ENCODE measurements at places on chromosomes 3 and 15. TPM values are rescaled to one million over a fixed set of nuclear protein-coding genes. Genes with fewer than 3 reads are reported as not detected.

DNA sequence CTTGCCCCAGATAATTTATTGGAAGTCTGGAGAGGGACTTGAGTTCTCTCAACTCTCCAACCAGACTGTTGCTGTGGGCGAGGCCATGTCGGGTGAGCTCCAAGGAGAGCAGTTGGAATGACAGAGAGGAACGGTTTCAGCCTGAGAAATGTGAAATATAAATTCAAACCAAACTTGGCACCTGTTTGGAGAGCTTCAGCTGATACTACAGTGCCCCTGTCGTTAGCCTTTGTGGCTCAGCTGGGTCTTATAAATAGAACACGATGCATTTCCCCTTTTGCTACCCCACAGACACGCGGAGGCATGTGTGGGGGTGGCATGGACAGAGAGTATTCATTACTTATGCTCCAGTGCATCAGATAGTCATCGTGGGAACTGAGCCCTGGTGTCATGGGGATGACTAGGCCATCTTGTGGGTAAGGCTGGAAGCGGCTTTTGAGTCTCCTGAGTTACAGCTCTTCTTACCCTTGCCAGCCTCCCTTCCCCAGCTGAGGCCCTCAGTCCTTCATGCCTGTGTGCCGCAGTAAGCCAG is 15.6 kb downstream of the SMAD3 start:
- H3K27me3 ChIP-seq, result no peaks in the 10 kb centered on the region
- H3K27ac ChIP-seq, result peak overlapping the region; percentile 51
- H3K36me3 ChIP-seq, result no peaks in the 10 kb centered on the region
- no peak overlapping the region for H3K4me3 ChIP-seq
- H3K4me1 ChIP-seq, result peaks cover 30% of the 10 kb centered on the region

DNA sequence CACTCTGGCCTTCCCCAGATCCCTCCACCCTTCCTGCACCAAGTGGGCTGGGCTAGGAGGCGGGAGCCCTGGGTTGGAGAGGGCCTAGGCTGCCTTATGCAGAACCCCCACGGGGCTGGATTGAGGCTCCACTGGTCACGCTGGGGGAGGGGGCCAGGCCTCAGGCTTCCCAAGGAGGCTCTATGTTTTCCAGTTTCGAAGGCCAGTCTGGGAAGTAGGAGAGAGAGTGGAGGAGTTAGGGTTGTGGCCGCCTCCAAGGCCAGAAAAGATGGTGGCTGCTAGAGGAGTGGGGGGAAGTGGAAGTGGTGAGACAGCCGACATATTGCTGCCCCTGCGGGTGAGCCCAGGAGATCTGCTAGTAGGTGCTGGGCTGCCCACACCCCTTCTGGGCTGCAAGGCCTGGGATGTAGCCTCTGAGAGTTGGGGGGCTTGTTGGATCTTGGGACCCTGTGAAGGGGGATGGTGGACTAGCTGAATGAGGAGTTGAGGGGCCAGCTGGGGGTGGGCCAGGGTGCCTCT is 1.2 kb downstream of the GNAI2 start:
- H3K27me3 ChIP-seq, result no peaks in the 10 kb centered on the region
- peaks cover 34% of the 10 kb centered on the region for H3K36me3 ChIP-seq
- H3K27ac ChIP-seq, result peak overlapping the region; percentile 98

- no peaks in the 10 kb centered on the region for H3K36me3 ChIP-seq
- H3K27me3 ChIP-seq, result no peaks in the 10 kb centered on the region
- H3K4me1 ChIP-seq, result peaks cover 52% of the 10 kb centered on the region
- no peak for DNase-seq
- peak overlapping the region; percentile 69 for H3K4me3 ChIP-seq
Measured at GRCh38 chr3:38454178-38454883, 641 bp downstream of the ACVR2B start.

- no peak for DNase-seq
- H3K36me3 ChIP-seq, result no peaks in the 10 kb centered on the region
- peak overlapping the region; percentile 64 for H3K4me3 ChIP-seq
- peaks cover 7% of the 10 kb centered on the region for H3K4me1 ChIP-seq
- no peaks in the 10 kb centered on the region for H3K27me3 ChIP-seq
- no peak overlapping the region for H3K27ac ChIP-seq
Measured at GRCh38 chr3:126704494-126705214, 614 bp downstream of the CHCHD6 start.

GRCh38 chr3:3851621-3852323 is 52.5 kb downstream of the LRRN1 start:
- DNase-seq, result no peak
- no peaks in the 10 kb centered on the region for H3K27me3 ChIP-seq
- no peak overlapping the region for H3K27ac ChIP-seq
- no peaks in the 10 kb centered on the region for H3K36me3 ChIP-seq
- no peaks in the 10 kb centered on the region for H3K4me1 ChIP-seq

- H3K27ac ChIP-seq, result no peak overlapping the region
- H3K36me3 ChIP-seq, result no peaks in the 10 kb centered on the region
- no peaks in the 10 kb centered on the region for H3K4me1 ChIP-seq
- no peak overlapping the region for H3K4me3 ChIP-seq
- H3K27me3 ChIP-seq, result no peaks in the 10 kb centered on the region
Measured at GRCh38 chr3:147672436-147672835, 263.3 kb downstream of the ZIC1 start.

DNA sequence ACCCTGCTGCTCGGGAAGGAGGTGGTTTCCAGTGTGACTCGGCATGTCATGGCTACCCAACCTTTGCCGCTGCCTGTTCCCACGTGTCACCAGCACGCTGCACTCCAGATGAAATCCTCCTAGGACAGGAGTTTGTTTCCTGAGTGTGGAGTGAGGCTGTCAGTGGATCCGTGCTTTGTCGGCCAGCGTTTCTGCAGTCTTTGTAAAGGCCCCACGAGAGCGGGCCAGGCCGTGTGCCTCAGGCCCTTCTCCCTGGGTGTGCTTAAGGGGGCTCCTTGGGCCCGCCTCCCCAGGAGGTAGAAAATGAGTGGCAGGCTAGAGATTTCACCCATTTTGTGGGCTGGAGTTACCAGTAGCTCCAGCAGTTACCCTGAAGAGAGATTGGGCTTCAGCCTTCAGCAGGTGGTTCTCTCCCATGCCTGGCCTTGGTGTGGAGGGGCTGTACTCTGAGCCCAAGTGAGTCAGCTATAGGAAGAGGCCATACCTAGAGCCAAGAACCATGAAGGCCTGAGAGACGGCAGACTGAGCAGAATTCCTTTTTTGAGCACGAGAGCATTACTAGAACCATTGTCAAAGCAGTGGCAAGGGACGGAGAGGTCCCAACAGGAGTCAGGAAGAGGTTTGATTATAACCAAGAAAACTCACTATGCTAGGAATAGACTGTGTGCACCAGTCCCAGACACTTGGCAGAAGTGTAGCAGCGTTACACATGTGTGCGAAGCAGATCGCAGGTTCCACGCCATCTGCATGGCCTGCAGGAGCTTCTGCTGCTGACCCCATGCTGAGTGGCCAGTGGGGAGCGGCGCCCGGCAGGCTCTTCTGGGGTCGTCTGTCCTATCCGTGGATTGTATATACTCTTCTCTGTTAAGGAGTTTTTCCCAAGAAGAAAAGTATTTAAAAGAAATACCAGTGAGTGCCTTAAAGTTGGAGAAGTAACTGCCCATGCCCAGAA is 14.5 kb downstream of the MAP6D1 start:
- H3K4me1 ChIP-seq, result no peaks in the 10 kb centered on the region
- H3K36me3 ChIP-seq, result peaks cover 84% of the 10 kb centered on the region
- no peak overlapping the region for H3K4me3 ChIP-seq

GRCh38 chr3:116815831-116816588 is 106.4 kb downstream of the TUSC7 start:
- DNase-seq, result peak; percentile 34
- H3K4me1 ChIP-seq, result no peaks in the 10 kb centered on the region

GRCh38 chr3:72227486-72228070 is 442.6 kb upstream of the PROK2 start:
- H3K27ac ChIP-seq, result no peak overlapping the region
- no peaks in the 10 kb centered on the region for H3K36me3 ChIP-seq
- H3K4me3 ChIP-seq, result no peak overlapping the region
- no peaks in the 10 kb centered on the region for H3K27me3 ChIP-seq
- no peak for DNase-seq

DNA sequence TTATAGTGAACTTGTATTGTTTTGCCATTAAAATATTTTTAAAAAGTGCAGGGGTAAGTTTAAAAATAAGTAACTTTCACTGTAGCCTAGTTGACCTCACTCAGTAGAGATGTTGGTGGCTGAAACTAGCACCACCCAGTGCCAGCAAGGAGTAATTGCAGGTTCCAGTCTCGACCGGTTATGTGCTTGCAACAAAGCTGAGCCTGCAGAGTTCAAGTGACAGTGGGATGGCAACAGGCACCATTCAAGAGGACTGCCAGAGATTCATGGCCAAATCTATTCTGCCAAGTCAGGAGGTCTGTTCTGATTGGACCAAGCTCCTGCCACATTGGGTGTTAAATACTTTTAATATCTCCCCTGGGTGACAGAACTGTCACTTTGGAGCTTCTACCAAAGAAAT is 2.7 kb downstream of the ADAMTS7 start:
- no peak overlapping the region for H3K27ac ChIP-seq
- DNase-seq, result no peak
- no peaks in the 10 kb centered on the region for H3K27me3 ChIP-seq
- no peaks in the 10 kb centered on the region for H3K36me3 ChIP-seq
- no peak overlapping the region for H3K4me3 ChIP-seq
- H3K4me1 ChIP-seq, result no peaks in the 10 kb centered on the region

- no peaks in the 10 kb centered on the region for H3K27me3 ChIP-seq
- H3K4me1 ChIP-seq, result no peaks in the 10 kb centered on the region
- H3K27ac ChIP-seq, result no peak overlapping the region
- no peak overlapping the region for H3K4me3 ChIP-seq
- no peak for DNase-seq
Measured at GRCh38 chr3:73633916-73634344, 9.2 kb upstream of the PDZRN3 start.

DNA sequence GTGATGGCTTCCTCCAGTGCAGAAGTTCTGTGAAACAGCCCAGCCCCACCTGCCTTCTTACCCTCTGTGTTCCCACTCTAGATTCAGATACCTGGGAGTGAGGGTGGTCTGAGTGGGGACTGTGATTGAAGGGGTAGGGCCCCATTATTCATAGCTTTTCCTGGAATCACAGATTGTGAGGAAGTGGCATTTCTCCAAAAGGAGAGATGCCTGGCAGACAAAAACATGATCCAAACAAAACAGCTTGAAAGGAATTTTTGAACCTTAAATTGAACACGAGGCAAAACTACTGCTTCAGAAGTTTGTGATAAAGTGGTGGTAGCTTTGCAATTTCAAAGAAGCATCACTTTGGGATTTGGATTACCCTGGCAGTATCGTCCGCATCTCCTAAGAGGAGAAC is 29.2 kb upstream of the NEO1 start:
- no peak overlapping the region for H3K27ac ChIP-seq
- H3K4me3 ChIP-seq, result no peak overlapping the region
- peaks cover 32% of the 10 kb centered on the region for H3K27me3 ChIP-seq
- DNase-seq, result no peak
- H3K36me3 ChIP-seq, result no peaks in the 10 kb centered on the region

The SKOR1 gene
- 0.12 TPM for total RNA-seq

The LCTL gene
- total RNA-seq, result 0.26 TPM

The WDR72 gene
- 0.94 TPM for total RNA-seq

The BBS4 gene
- 16.7 TPM for total RNA-seq

The CACNA1D gene
- total RNA-seq, result 58.2 TPM

The PLA1A gene
- 10.6 TPM for total RNA-seq

The HRH1 gene
- total RNA-seq, result 5.9 TPM

The HDC gene
- total RNA-seq, result 3.1 TPM

The ARPP21 gene
- total RNA-seq, result not detected

The RASL12 gene
- 23.8 TPM for total RNA-seq

The SLC22A13 gene
- 0.32 TPM for total RNA-seq

All from left lung (tissue), 14 donors.